ENCODE measurements at places on chromosomes 4 and X. TPM values are rescaled to one million over a fixed set of nuclear protein-coding genes. Genes with fewer than 3 reads are reported as not detected.

GRCh38 chr4:112515198-112516065 lies 548 bp downstream of the NEUROG2 start:
- DNase-seq: no peak

- no peak for DNase-seq
Observed at GRCh38 chr4:82561786-82562563, at the start of gene TMEM150C. TSS of gene TMEM150C (minus strand) at chr4:82561988. CDS start at chr4:82504657, 57,331 bp downstream.

- no peak for DNase-seq
Observed at GRCh38 chr4:167623241-167623572, 388.9 kb upstream of the SPOCK3 start.

GRCh38 chrX:35046660-35047296 lies 104.2 kb downstream of the FAM47B start:
- DNase-seq: no peak

DNA sequence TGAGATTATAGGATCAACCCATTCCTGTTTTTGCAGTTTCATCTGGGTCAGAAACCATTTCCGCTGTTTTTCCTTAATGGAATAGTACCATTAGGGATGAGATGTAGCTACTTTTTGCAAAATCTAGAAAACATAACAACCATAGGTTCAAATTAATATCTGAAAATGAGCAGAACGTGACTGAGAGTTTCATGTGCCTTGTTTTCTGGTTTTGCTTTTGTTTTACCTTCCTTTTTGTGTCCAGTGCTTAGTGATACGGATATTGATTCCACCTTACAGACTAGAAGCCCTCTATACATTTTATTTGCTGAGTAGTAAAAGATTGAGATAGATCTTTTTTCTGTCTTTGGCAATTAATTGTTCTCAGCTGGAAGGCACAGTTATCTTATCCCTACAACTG lies 46.5 kb downstream of the SNX25 start:
- no peak for DNase-seq

DNA sequence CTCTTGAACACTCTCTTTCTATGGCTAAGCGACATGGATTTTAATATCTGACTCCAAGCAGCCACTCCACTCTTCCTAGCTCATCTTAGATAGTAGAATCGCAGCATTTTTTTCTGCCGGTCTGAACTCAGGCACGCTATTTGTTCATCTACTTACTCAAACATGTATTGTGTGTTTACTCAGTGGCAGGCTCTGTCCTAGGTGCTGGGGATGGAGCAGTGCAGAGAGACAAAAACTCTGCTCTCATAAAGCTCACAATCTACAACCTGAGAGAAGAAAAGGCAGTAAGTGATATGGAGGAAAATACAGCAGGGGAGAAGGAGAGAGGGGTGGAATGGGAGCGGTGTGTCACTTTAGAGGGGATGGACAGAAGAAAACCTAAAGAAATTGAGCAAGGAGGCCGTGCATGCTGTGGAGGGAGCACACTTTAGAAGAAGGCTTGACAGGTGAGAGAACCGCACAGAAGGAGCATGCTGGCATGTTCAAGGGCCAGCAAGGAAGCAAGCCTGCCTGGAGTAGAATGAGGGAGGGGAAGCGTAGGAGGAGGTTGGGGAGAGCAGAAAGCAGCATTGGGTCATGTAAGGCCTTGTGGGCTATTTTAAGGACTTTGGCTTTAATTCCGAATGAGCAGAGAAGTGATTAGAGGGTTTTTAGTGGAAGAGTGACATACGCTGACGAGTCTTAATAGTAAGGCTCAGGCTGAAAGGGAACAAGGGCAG lies 132.0 kb downstream of the ANK2 start:
- DNase-seq: no peak

- DNase-seq: no peak
Observed at GRCh38 chr4:184364100-184364921, 110.0 kb downstream of the IRF2 start.

DNA sequence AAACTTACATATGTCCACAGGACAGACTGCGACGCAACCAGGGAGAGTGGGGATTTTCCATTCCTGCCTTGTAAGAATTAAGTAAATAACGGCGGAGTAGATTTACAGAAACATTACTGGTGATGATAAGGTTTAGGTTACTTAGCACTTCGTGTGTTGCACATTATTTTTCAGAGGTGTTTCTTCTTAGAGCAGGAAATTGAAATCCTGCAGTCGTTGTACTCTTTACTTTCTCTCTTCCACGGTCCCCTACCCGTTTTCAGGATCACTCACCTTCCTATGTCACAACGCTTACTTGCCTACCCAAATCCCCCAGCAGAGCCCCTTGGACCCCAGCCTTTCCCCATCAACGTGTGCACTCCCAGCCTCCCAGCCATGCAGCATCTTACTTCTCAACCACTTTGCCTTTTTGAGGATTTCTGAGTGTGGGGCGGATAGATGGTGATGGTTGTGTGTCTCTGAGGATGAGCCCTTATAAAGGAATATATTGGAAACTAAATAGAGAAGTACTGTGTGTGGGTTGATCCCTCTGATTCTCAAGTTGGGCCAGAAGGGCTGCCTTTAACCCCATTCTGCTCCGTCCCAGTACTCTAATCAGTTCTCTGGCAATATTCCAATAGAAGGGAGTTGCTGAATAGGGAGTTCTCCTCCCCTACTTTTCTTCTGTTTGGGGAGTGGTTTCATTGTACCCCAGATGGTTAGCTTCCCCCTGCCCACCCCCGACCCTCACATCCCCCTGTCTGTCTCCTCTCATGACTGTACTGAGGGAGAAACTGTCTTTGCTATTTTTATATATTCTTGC lies 1.6 kb downstream of the MID2 start:
- no peak for DNase-seq

GRCh38 chr4:112731715-112732114 lies 94.8 kb downstream of the LARP7 start:
- DNase-seq: no peak

DNA sequence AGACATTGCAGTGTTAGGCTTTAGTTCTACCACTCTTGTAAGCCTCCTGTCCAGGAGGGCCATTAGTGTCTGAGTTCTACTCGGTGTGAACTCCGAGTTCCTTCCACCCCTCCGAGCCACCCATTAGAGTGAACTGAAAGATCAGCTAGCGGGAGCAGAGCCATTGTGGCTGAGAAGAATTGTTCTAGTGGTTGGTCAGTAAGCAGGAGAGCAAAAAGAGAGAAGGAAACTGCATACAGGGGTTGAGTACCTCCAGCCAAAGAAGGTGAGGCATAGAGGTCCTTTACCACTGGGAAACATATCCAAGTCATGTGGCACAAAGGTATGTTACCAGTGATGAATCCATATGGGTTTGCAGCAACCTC lies 96.9 kb downstream of the CPE start:
- no peak for DNase-seq

DNA sequence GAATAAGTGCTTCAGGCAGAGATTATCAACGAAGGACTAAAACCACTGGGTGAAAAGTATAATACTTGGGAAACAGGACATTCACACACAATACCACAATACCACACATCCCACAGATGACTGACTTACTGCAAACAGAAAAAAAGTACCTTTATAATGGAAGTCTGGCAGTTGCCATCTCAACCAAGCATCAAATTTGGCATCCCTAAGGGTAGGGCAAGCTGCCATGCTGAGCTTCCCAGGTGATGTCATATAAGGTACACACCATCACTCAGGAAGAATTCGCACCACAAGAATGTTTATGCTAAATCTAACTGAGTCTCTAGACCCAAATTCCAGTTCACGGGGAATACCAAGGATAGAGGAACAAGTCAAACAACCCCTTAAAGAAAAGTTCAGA lies 9.1 kb downstream of the QDPR start:
- DNase-seq: no peak

- no peak for DNase-seq
Observed at GRCh38 chr4:76563454-76564122, 128.6 kb downstream of the SHROOM3 start.

DNA sequence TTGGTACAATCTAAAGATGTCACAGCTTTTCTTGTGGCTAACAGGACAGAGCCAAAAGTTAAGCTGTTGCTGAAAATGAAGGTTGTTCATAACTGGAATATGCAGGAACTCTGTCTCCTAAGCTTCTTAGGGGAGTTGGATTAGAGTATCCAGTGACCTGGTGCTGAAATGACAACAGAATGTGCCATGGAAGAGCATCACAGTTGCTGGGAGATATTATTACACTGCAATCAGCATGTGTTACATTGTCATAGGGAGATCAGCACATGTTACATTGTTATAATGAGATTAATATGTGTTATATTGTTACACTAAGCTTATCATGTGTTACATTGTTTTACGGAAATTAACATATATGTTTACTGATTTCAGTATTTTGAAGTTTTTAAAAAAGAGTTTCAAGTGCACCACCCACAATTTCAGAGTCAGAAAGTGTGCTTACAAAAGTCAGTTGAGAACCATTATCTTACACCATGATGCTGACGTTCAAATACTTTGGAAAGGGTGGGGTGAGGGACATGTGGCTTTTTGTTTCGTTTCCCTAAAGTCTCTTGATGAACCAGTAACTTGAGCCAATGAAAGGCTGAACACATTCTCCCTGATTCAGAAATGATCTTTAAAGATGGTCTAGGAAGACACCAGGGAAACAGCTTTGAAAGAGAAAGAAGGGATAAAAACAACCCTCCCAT lies 113.4 kb downstream of the DRD5 start:
- no peak for DNase-seq

DNA sequence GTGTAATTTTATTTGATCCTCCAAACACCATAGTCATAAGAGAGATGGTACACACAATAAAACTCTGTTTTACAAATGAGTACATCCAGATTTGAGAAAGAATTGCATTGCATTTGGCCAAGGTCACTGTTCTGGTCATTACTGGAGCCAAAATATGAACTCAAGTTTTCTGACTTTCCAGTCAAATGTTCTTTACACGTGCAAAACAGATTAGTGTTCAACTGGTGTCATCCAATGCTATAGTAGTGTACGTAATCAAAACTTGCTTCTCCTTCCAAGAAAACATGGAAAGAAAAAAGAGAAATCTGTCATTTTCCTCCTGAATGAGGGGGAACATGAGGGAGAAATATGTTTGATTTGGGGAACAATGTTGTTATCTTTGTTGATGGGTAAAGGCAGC lies 291.9 kb downstream of the NAF1 start:
- no peak for DNase-seq

GRCh38 chr4:87720094-87720691 lies 70.1 kb downstream of the DMP1 start:
- no peak for DNase-seq

DNA sequence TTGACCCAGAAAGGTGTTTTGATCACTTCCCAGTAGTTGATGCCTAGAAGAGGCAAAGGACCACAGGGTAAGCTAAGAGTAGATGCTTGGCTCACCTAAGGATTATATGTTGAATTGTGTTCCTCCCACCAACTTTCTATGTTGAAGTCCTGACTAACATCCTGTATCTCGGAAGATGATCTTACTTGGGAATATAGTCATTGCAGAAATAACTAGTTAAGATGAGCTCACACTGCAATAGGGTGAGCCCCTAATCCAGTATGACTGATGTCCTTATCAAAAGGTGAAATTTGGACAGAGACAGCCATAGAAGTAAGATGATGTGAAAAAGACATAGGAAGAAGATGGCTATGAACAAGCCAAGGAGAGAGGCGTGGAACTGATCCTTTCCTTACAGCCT lies 3.3 kb upstream of the HMGB2 start:
- no peak for DNase-seq

DNA sequence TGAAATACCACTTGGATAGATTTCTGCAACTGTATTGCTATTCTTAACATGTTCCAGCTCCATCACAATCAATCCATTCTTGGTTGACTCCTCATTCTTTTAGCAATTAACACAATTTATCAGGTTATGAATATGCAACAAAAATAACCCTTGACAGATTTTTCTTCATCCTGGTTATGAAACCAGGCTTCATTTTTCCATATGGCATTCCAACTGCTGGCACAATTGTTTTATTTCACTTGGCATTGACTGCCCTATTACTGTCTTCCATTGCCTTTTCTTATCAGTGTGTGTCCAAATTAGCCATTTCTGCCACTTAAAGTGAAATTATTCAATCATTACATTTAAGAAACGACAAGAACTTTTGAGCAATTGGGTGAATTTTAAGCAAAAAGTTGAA lies 388.8 kb upstream of the EPHA5 start:
- DNase-seq: no peak

Gene SLC10A6
- total RNA-seq: 0.81 TPM

Gene MAGEE2
- total RNA-seq: 0.43 TPM

Gene EDNRA
- 9.7 TPM for total RNA-seq

Gene PLS3
- total RNA-seq: 88.2 TPM

Gene PABPC5
- 1.6 TPM for total RNA-seq

Gene BGN
- 204 TPM for total RNA-seq

Gene TRIM75
- total RNA-seq: not detected

Gene HTR2C
- not detected for total RNA-seq

Gene TMEM271
- total RNA-seq: not detected

Gene ANOS1
- 2.9 TPM for total RNA-seq

Gene CXCL5
- 0.09 TPM for total RNA-seq

Gene PWWP3B
- 5.6 TPM for total RNA-seq

Measured in mucosa of gallbladder (tissue), 1 donor.